ENCODE measurements at places on chromosomes 3 and 15.

DNA sequence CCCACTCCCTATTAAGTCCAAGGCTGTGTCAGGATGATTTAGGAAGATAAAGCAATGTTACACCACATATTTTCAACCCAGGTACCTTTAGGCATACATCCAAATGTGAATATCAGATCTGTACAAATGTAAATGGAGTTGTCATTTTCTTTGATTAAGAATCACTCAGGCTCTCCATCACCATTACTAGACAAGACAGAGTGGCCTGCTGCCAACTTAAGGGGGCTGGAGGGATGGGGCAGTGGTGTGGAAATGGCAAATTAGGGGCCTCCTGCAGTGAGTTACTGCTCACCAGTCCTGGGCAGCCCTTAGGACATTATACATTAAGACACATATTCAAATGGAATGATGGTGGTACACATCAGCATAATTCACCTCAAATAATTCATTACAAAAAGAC, 211.0 kb downstream of the TNIK start:
- DNase-seq: no peak

DNA sequence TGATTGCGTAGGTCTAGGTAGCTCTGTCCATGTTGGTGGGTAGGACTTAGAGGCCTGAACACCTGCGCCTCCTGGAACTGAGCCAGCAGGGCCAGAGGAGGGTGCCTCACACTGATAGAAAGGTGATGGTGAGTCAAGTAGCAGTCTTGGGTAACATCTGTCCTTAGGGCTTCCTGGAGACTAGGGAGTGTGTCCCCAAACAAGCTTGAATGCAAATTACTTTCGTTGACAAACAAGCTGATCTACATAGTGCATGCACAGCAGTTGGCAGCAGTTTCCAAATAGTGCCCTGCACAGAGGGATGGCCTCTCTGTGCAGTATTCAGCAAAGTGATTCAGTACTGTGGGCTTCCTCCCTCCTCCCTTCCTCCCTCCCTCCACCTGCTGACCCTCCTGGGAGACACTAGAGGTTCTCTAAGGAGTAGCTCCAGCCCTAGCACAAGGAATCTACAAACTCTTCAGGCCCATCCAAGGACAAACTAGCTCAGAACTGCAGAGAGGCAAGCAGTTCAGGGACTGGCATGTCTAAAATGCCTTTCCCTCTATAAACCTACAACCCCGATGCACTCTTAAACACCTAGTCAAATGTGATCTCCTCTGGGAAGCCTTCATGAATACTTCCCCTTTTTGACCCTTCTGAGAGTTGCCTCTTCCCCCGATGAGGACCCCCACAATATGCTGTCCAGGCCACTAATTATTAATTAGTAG, 61.0 kb downstream of the TLE3 start:
- DNase-seq: no peak

DNA sequence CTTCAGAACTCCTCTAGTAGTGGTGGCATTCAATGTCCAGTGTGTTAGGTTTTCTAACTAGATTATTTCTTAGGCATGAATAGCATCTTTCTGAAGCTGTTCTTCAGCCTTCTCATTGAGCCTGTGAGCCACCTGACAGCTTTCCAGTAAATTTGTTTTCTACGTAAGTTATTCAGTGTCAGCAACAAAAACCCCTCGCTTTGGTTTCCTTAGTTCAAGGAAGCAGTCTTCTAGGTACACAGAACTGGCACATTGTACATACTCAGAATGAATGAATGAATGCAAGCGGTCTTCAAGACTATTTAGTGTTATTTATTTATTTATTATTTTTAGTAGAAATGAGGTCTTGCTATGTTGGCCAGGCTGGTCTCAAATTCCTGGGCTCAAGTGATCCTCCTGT, 44.9 kb downstream of the DRD3 start:
- DNase-seq: no peak

DNA sequence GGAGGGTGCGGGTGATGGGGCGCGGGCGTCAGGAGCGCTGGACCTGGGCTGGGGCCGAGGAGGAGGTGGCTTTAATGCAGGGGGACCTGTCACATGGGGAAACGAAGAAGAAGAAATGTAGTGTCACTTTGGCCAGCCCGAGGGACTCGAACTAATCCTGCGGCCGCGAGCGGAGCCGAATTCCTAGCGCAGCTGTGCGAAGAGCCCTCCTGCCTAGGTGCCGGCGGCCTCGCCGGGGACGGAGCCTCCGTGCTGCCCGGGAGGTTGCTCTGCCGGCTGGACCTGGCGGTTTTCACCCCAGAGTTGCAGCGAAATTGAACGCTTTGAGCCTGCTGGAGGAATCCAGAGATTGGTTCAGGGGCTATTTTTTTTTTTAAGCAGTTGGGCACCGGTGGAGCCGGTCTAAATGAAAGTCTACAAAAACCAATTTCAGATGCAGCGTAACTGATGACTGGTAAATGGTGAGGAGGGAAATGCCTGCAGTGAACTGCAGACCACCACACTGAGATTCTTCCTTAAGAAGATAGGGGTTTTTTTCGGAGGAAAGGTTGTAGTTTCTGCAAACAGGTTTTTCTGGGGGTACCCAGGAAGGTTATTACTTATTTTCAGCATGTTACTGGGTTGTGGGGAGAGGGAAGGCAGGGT, 662 bp downstream of the TMEM108 start:
- DNase-seq: no peak

- DNase-seq: no peak
Measured at GRCh38 chr3:108342837-108343486, 46.6 kb downstream of the HHLA2 start.

Measured in esophagus squamous epithelium (tissue), 5 donors.